OCI-LY7 (cell line): ENCODE measurements at places on chromosomes 2 and 18.

DNA sequence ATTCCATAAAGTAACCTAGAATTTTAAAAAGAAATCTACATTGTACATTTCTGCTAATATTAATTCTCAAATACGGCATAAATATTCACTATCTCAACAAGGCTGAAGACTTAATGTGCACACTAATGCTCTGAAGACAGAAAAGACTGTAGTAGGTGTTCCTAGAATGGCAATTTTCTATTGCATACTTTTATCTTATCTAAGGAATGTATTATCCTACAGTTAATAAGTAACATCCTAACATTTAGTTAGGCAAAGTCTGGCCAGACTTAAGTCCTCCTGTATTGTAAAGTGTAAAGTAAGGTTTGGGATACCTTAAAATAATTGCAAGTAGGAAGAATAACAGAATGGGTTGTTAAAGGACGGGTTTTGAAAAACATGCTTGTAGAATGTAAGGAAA, 42.2 kb downstream of the CHST9 start:
- DNase-seq = no peak

GRCh38 chr2:166042356-166042755, 85.5 kb downstream of the SCN1A start:
- DNase-seq = no peak

DNA sequence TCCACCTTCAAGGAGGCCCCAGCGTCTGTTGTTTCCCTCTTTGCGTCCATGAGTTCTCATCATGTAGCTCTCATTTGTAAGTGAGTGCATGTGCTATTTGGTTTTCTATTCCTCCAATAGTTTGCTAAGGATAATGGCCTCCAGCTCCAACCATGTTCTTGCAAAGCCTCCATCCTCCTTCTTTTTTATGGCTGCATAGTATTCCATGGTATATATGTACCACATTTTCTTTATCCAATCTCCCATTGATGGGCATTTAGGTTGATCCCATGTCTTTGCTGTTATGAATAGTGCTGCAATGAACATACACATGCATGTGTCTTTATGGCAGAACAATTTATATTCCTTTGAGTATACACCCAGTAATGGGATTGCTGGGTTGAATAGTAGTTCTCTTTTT, 73.0 kb upstream of the NFU1 start:
- DNase-seq = no peak

DNA sequence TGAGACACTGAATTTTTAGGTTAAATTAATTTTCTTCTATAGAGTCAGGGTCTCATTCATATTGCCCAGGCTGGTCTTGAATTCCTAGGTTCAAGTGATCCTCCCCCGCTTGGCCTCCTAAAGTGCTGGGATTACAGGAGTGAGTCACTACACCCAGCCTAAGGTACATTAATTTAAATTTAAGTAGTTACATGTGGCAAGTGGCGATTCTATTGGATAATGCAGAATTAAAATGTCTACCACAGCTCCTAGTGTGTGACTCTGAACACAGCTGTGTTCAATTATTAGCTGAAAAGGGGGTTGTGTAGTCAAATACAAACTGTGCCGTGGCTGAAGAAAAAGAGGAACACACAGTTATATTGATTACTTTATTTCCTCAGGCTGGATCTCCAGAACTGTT, 2.2 kb upstream of the CAD start:
- no peak for DNase-seq

DNA sequence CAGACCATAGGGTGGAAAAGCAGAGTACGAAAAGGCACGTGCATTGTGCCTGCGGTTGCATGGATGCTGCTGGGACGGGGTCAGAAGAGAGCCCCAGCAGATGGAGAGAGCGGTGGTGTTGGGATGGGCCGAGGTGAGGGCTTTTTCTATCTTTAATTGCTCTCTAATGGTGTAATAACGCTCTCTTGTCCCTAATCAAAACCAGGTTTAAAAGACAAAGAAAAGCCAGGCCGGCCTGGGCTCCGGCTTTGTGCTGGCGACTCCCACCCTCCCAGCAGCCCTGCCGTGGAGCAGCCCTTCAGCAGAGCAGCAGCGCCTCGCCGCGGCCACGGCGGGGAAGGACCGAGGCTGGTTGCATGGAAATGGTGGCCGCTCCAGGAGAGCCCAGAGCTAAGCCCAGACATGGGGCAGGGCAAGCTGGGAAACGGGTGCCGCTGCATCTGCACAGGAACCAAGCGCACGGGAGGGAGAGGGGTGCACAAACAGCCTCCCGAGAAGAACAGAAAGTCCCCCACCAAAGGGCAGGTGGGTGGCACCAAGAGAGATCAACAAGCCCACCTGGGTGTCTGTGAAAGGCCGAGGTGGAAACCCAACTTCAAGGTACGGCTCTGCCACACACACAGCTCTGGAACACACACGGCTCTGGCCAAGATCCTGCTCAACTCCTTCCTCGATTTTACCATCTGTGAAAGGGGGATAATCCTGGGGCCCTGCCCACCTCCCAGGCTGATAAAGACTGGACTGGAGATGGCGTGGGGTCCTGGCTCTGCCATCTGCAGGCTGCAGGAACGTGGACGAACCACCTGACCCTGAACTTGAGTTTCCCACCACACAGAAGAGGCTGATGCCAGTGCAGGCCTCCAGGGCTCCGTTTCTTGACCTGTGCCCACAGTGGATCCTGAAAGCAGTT, 15.0 kb downstream of the HS1BP3 start:
- peak; percentile 49 for DNase-seq

DNA sequence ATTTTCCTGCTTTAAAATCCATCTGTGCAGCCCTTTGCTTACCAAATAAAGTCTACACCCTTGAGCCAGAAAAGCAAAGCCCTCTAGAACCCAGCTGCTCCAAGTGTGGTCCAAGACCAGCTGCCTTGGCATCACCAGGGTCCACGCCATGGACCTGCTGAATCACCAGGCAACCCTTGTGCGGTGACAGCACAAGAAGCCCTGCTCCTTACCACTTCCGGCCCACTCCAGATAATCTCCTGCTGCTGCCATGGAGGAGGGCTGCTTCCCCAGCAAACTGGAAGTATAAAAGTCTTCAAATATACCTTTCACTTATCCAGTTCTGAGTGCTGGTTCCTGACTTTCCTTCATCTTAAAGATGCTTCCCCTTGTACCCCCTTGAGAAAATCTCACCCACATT, 106.0 kb upstream of the PKDCC start:
- no peak for DNase-seq

GRCh38 chr2:9153643-9153980, 53.0 kb upstream of the ASAP2 start:
- DNase-seq = no peak

- DNase-seq = no peak
Measured at GRCh38 chr18:3544537-3544936, 94.6 kb downstream of the TGIF1 start.

DNA sequence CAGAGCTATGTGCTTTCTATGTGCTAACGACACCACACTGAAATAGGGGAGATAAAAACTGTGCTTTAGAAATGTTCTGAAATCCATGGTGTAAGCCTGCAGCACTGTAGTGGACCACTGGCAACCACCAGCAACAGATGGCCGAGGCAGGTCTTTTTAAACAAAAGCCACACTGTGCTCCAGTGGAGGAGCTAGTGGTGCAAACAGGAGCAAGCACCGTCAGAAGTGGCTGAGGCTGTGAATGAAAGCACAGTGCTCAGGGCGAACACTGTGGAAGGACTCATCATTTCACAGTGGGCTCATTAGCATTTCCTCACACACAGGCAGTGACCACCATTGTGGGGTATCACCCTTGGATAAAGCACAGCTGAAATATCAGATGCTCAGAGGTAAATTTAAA, 22.9 kb upstream of the MTX2 start:
- DNase-seq = no peak

DNA sequence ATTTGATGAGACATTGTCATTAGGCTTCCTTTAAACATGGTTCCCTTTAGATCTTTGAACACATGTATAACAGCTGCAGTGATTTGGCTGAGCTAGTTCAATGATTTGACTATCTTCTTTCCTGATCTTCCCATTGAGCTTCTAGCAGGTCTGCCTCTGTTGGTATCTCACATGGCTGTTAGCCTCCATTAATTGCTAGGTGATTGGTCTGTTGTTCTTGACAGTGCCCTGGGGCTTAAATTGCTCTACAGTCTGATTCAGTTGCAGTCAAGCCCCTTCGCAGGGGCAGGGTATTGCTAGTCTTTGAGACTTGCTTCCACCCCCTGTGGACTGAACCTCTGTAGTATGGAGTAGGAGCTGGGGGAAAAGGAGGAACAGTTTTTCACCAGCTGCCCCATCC, 24.1 kb downstream of the SKA1 start:
- DNase-seq = no peak

DNA sequence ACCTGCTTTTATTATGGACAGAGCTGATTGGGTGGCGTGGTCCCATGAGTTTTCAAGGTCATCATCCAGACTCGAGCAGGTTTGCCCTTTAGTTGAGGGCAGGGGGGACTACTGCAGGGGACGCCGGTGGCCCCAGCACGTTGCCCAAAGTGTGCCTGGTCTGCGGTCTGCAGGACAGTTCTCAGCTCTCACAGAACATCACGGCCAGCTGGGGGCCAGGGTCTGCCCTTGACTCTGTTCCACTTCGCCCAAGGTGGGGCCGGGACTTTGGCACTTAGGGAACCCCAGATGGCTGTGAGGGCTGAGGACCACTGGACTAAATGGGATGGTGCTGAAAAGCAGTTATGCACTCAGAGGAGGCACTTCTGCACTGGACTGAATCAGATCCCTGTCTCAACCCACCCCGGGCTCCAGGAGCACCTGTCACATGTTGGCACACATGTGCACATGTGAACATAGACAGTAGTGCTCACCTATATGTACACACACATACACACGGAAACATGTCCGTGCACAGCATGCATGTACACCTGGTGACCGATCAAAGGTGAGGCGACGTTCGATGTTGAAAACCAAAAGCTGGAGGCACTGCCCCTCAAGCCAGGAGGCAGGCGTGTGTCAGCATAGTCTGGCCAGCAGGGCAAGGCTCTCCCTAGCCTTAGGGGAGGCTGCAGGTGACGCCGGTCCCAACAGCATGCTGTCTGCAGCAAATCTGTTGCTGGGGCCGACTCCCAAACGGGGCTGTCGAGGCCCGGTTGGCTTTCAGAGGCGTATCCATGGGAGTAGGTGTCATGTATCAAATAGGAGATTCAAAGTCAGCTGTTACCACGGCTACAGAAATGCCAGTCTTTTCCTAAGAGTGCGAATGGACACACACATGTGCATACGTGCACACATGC, 10.2 kb downstream of the ANO7 start:
- no peak for DNase-seq

- DNase-seq = no peak
Measured at GRCh38 chr2:182302174-182302573, 124.7 kb downstream of the PDE1A start.

DNA sequence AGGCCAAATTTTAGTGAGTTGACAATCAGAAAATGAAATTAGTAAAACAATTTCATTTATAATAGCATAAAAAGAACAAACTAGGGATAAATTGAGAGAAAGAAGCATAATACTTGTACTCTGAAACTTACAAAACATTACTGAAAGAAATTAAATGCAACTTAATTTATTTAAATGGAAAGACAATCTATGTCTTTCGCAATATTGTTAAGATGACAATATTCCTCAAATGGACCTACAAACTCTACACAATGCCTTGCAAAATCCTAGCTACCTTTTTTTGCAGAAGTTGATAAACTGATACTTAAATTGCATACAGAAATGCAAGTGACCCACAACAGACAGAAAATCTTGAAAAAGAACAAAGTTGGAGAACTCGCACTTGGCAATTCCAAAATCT, 9.1 kb downstream of the EPG5 start:
- DNase-seq = no peak

DNA sequence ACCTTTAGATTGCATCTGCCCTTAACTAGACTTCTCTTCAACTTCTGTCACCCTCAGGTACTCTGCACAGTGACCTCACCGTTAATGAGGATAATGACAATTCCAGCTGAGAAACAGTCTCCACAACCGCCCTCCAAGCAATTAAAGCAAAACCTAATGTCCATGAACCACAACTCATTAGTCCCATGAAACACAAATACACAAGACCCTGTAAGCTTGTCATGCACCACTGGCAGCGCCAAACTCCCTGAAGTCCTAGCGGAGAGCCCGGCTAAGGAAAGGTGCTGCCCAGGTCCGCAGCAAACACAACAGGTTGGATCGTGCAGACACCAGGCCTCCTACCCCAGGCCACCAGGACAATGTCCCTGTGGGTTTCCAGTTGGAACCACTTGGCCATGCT, 7.4 kb downstream of the SMAD7 start:
- DNase-seq = no peak

- DNase-seq = no peak
Measured at GRCh38 chr2:144071461-144071860, 448.5 kb downstream of the ZEB2 start.

DNA sequence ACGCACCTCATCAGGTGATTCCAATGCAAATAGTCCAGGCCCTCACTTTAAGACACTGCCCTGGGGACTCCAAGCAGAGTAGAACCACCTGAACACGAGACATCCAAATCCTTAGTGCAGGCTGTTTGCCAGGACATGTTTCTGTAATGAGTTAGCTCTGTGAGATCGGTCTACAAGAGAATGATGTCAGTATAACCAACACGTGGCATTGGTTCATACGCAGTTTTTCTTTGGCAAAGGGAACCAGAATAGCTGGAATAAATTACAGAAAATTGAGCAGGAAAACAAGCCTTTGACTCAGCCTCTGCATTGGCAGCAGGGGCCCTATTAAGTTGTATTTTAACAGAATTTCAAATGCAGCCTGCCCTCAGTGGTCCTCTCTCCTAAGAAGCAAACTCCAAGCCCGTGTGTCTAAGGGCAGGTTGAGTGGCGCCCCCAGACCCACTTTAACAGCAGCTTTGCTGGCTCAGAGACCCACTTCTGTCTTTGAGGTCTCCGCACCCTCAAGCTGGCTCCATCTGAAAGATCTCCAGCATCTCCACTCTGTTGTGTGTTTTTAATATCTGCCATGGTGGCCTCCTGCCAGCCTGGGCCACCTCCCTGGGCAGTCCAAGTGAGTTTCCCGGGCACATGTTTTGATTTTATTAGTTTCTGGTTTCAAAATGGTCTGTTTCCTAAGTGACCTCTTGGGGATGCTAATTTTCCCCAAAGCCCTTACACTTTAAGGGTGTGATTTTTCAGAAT, 61.3 kb downstream of the ALPK2 start:
- DNase-seq = no peak

- DNase-seq = no peak
Measured at GRCh38 chr2:122263746-122264145, 508.3 kb downstream of the TSN start.

GRCh38 chr2:113324684-113325160, 46.0 kb upstream of the PAX8 start:
- DNase-seq = no peak

GRCh38 chr2:216601632-216602409, 31.4 kb upstream of the IGFBP2 start:
- no peak for DNase-seq

- DNase-seq = no peak
Measured at GRCh38 chr2:607172-607571, 70.0 kb downstream of the TMEM18 start.
